ENCODE measurements at places on chromosomes 6 and 20.

DNA sequence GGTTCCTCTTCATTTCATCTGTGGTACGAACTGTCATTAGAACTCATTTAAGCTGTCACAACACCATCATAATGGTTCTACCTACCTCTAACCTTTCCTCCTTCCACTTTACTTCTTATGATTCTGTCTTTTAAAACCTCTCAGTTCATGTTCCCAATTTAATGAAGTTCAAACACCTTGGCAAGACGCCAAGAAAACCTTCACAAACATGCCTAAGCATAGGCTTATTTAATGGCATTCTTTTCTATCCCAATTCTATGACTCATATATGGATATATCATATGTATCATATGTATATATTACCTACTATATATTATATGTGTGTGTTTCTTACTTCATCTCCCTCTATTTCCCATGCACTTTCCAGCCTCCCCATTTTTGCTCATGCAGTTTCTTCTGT lies 283.4 kb upstream of the TBX18 start:
- DNase-seq, result no peak

DNA sequence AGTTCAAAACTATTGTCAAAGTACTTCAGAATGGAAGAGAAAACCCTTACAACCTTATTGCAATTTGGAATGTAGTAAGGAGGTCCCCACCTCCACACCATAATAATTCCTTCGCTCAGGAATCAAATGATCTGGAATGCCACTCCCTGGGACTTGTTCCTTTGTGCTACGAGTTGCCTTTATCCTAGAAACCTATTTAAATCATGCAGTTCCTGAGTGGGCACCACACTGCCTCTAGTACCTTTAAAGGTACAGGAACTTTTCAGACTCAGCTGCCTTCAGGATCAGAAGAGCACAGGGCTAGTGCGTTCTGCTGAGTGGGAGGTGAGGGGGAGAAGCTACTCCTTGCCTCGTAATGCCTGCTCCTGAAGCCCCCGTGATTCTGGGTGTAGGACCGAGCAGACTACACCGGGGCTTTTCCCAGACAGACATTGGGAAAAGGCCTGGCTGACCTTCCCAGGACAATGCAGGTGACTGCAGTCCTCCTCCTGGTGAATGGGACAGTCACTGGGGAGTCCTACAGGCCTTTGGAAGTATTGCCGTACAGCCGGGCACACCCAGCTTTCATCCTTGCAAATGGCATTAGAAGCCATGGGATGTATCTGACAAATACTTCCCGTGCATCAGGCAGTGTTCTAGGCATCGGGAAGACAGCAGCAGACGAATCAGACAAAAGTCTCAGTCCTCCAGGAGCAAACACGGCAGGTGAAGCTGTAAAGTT lies 11.8 kb upstream of the TUBB2B start:
- DNase-seq, result no peak

DNA sequence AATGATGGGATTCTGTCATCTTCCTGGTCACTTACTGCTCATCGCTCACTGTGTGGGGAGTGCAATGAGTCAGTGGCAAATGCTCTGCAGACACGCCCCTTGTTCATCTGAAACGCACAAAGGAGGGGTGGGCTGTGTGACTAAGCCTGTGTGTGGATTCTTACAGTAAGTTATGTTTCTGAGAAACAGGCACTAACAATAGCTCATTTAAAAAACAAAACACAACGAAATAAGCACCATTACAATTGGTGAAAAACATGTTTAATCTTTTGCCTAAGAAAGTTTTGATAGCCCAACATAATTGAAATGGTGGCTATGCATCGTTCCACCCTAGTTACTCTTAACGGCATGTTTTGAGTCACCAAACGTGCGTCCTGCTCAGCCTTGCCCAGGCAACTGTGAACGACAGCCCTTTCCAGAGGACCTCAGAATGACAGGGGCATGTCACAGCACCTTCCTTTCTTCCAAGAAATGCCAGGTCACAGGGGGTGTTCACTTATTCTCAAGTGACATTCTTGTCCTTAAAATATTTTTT lies 118.4 kb upstream of the SGK1 start:
- DNase-seq, result no peak

DNA sequence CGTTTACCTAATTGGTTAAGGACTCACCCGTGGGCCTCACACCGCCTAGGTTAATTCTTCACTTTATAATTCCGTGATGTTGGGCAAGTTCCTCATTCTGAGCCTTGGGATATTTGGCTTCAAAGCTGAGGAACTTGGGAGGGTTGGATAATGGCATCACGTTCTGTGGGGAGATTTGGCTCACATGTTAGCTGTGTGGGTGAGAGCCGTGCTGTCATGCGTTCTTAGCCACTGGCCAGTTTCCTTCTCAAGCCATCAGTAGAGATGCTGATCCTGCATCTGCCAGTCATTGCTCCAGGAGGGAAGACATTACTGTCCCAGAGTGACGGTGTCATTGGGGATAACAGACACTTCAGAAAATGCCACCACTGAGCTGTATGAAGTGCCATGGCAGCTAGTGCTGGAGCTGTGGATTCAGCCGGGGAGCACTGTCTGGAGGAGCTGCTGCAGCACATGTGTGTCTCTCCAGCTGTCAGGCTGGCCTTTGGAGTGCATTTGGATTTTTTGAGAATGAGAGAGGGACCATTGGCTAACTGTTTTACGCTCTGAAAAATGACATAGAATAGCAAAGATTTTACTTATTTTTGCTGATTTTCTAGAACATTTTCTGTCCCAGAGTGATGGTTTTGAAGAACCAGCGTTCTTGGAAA lies 16.5 kb downstream of the IGF2R start:
- no peak for DNase-seq

GRCh38 chr20:17808357-17808756 lies 108.6 kb downstream of the BANF2 start:
- no peak for DNase-seq

DNA sequence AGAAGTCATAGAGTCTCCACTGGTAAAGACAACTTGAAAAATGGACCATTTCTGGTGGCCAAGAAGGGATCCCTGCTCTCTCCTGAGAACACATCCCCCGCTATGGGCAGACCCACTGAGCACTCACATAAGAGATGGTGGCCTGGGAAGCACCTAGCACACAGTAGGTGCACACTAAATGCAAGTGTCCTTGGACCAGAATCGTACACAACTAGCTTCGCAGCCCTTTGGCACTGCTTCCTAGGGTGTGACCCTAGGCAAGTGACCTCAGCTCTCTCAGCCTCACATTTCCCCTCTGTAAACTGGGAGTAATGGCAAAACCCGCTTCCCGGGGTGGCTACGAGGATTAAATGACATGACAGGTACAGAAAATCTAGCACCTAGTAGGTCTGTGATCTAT lies 35.1 kb downstream of the KCNB1 start:
- DNase-seq, result no peak

GRCh38 chr6:90008189-90008907 lies 114.1 kb downstream of the GJA10 start:
- no peak for DNase-seq

- no peak for DNase-seq
These were observed 45.8 kb downstream of the QKI start for GRCh38 chr6:163460307-163460782.

- no peak for DNase-seq
These were observed 33.0 kb downstream of the PIM1 start for GRCh38 chr6:37202788-37203491.

- DNase-seq, result no peak
These were observed 24.6 kb downstream of the PMEPA1 start for GRCh38 chr20:57685146-57685758.

DNA sequence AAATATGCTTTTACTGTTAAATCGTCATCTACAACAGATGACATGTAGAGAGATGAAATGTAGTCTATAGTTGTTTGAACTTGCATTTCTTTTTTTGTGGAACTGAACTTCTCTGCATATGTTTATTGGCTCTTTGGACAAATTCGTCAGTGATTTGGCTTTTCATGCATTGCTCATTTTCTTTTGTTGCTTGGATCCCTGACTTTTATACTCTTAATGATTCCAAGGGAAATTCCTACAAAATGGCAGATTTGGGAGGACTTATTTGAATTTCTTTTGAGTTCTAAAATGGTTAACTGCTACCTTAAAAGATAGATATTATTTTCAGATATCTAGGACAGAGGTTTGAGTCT lies 65.4 kb downstream of the UTRN start:
- no peak for DNase-seq

GRCh38 chr20:19440660-19441527 lies 228.5 kb downstream of the SLC24A3 start:
- DNase-seq, result no peak

GRCh38 chr6:47162793-47163192 lies 120.7 kb upstream of the ADGRF1 start:
- no peak for DNase-seq

- DNase-seq, result no peak
These were observed 43.2 kb downstream of the RANBP9 start for GRCh38 chr6:13668291-13668928.

- DNase-seq, result no peak
These were observed 366.8 kb upstream of the KHDRBS2 start for GRCh38 chr6:62652692-62653328.

DNA sequence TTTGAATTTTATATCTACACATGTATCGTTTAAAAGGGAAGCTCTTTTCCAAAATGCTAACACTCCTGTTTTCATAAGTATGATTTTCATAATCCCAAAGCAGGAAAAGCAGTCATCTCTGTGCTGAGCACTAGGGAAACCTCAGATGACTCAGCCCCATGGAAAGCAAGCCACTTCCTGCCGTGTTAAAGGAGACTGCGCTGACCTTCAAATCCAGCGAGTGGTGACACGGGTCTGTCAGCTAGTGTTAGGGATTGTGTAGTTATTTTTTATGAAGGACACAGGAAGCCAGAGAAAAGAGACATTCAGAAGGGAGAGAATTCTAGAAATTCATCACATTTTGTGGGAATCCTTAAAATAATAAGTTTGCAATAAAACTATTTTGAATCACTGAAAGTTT lies 57.0 kb upstream of the CD93 start:
- no peak for DNase-seq

DNA sequence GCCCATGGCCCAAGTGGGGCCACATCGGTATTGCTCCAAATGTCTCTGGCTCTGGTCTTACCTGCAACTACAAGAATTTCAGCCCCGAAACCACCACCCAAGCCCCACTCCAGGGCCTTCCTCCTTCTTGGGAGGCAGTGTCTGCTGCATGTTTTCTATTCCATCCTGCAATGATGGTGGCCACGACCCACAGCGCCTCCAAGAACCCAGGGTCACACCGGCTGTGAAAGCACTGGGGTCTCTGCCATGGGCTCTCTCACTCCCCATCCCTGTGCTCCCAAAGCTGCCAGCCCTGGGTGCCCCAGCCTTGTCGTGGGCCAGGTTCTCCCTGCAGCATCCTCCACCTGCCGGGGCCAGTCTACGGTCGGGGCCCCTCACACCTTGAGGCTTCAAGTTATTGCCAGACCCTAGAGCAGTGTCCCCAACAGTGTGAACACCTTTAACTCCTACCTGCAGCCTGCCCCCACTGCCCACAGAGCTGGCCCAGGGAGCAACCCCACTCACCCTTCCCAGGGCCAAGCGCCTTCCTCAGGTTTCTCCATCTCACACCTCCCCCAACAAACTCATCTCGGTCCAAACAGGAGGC lies 115.4 kb downstream of the JPH2 start:
- DNase-seq, result no peak

DNA sequence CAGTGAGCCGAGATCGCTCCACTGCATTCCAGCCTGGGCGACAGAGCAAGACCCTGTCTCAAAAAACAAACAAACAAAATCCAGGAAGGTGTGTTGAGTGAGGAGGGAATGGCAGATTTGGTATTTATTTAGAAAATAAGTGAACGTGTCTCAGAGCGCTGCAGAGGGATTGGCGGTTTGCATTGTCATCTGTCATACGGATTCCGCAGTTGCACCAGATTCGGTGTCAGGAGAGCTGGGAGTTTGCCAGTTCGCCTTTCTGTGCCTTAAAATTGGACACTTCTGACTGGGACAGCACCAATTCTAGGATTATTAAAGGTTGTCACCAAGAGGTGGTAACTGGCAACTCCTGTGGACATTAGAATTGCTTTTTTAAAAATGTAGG lies 912 bp downstream of the SNRNP48 start:
- DNase-seq, result no peak

DNA sequence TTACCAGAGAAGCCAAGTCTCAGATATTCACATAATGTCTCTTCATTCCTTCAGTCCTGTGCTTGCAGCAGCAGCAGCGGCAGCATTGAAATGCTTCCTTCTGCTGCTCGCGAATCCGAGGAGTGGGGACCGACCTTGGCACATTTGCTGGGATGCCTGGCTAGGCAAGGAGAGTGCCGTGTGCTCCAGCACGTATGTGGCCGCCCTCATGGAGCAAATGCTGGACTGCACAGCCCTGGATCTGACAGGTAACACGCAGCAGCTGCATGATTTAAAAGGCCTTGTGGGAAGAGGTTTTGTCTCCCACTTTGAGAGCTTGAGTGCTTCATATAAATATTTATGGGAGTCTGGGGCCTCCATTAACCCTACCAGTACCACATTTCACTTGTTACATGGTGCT lies 9.9 kb downstream of the MAFB start:
- no peak for DNase-seq

GRCh38 chr6:90960324-90960723 lies 373.5 kb upstream of the MAP3K7 start:
- DNase-seq, result no peak

GRCh38 chr6:3359101-3359752 lies 97.6 kb downstream of the SLC22A23 start:
- DNase-seq, result no peak
